ENCODE measurements at places on chromosomes 13 and 19. TPM values are rescaled to one million over a fixed set of nuclear protein-coding genes. Genes with fewer than 3 reads are reported as not detected.
A peak's percentile ranks its signal among the peaks of the same experiment; 100 is the strongest.

- H3K27ac ChIP-seq = peak overlapping the region; percentile 74
- no peaks in the 10 kb centered on the region for H3K36me3 ChIP-seq
- H3K4me3 ChIP-seq = peak overlapping the region; percentile 5
- peaks cover 64% of the 10 kb centered on the region for H3K4me1 ChIP-seq
These were observed 16.9 kb downstream of the UBAC2 start for GRCh38 chr13:99217461-99218110.

ANGPTL4 gene
- total RNA-seq = not detected

GRCh38 chr19:2816641-2817040 is 3.0 kb upstream of the ZNF554 start:
- no peak overlapping the region for H3K4me3 ChIP-seq
- H3K36me3 ChIP-seq = no peaks in the 10 kb centered on the region
- peaks cover 11% of the 10 kb centered on the region for H3K4me1 ChIP-seq
- H3K27ac ChIP-seq = no peak overlapping the region

ITGBL1 gene
- not detected for total RNA-seq

PCDH9 gene
- 1.5 TPM for total RNA-seq

SULT2B1 gene
- 0.40 TPM for total RNA-seq

NPAS1 gene
- not detected for total RNA-seq

- H3K36me3 ChIP-seq = peaks cover 6% of the 10 kb centered on the region
- DNase-seq = no peak
- no peaks in the 10 kb centered on the region for H3K4me1 ChIP-seq
These were observed 11.3 kb downstream of the ZNF43 start for GRCh38 chr19:21824679-21825078.

RFXAP gene
- total RNA-seq = 11.3 TPM

DNA sequence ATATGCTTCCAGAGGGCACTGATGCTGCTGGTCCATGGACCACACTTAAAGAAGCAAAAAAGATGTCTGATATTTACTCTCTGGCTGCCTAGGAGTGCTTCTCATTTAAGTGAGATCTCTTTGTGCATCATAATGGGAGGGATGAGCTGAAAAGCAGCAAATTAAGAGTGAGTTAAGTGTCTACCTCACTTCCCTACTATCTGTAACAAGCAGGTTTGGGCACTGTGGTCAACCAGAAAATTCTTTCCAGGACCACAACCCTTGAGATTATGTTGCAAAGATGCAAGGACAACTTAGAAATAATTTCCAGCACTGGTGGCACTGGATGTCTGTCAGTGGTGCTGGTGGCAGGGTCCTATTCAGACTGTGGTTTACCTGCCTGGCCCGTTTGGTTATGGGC is 52.1 kb upstream of the USPL1 start:
- no peak for DNase-seq
- no peaks in the 10 kb centered on the region for H3K27me3 ChIP-seq
- H3K4me1 ChIP-seq = peaks cover 15% of the 10 kb centered on the region
- no peaks in the 10 kb centered on the region for H3K36me3 ChIP-seq

DNA sequence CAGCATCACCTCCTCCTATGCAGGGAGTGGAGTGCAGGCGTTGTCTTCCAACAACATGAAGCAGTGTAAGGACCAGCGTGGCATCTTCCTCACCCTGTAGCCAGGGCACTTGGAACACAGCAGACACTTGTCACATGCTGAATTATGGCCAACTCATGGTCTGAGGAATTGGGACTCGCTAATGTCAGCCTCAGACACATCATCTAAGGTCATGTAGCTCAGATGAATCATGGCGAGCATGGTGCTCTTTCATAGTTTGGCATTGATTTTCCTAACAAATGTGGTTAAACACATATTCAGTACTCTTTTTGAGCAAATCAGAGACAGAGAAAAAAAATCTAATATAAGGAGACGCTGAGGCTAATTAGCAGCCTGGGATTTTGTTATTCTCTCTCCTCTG is 99.6 kb upstream of the SGCG start:
- DNase-seq = no peak
- H3K36me3 ChIP-seq = no peaks in the 10 kb centered on the region
- H3K4me3 ChIP-seq = no peak overlapping the region
- no peaks in the 10 kb centered on the region for H3K27me3 ChIP-seq
- no peaks in the 10 kb centered on the region for H3K4me1 ChIP-seq
- no peak overlapping the region for H3K27ac ChIP-seq

- H3K27me3 ChIP-seq = no peaks in the 10 kb centered on the region
- peaks cover 87% of the 10 kb centered on the region for H3K4me1 ChIP-seq
- H3K27ac ChIP-seq = peak overlapping the region; percentile 77
- no peak for DNase-seq
- no peaks in the 10 kb centered on the region for H3K36me3 ChIP-seq
These were observed 40.0 kb upstream of the ISYNA1 start for GRCh38 chr19:18477974-18478373.

KCNN4 gene
- total RNA-seq = 0.72 TPM

GRCh38 chr13:40315416-40316064 is 350.9 kb downstream of the FOXO1 start:
- peak; percentile 80 for DNase-seq
- H3K27ac ChIP-seq = no peak overlapping the region
- H3K36me3 ChIP-seq = no peaks in the 10 kb centered on the region
- no peaks in the 10 kb centered on the region for H3K4me1 ChIP-seq
- H3K4me3 ChIP-seq = no peak overlapping the region
- H3K27me3 ChIP-seq = no peaks in the 10 kb centered on the region

- H3K4me1 ChIP-seq = peaks cover 36% of the 10 kb centered on the region
- no peak overlapping the region for H3K4me3 ChIP-seq
- peak; percentile 53 for DNase-seq
- H3K36me3 ChIP-seq = no peaks in the 10 kb centered on the region
These were observed 16.3 kb upstream of the KIR3DL3 start for GRCh38 chr19:54707962-54708361.

GRCh38 chr19:41327576-41328156 is 17.7 kb downstream of the CCDC97 start:
- H3K4me1 ChIP-seq = peaks cover 98% of the 10 kb centered on the region
- peak; percentile 89 for DNase-seq
- H3K36me3 ChIP-seq = peaks cover 53% of the 10 kb centered on the region
- H3K27me3 ChIP-seq = no peaks in the 10 kb centered on the region
- H3K4me3 ChIP-seq = peak overlapping the region; percentile 25
- peak overlapping the region; percentile 91 for H3K27ac ChIP-seq

- H3K27me3 ChIP-seq = no peaks in the 10 kb centered on the region
- H3K36me3 ChIP-seq = no peaks in the 10 kb centered on the region
- H3K4me3 ChIP-seq = peak overlapping the region; percentile 50
- peak overlapping the region; percentile 96 for H3K27ac ChIP-seq
These were observed 2.6 kb downstream of the BBC3 start for GRCh38 chr19:47228168-47228936.

DNA sequence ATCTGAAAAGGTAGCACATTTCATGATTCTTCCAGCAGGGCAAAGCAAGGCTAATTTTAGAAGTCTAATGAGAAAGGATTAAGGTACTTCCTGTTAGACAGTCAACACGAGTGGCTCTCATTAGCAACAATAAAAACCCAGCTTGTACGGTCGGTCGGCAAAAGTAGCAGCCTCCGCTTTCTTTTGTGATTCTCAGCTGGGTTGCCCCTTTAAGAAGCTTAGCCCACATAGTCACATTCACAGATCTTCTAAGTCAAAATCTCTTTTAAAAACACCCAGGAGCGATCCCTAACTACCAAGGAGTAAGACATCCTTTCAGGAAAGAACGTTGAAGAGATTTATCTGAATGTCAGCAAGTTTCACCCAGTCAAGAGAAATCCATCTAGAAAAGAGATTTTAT is 684.8 kb downstream of the DIAPH3 start:
- H3K4me3 ChIP-seq = no peak overlapping the region
- no peaks in the 10 kb centered on the region for H3K27me3 ChIP-seq
- DNase-seq = no peak
- no peaks in the 10 kb centered on the region for H3K36me3 ChIP-seq

DNA sequence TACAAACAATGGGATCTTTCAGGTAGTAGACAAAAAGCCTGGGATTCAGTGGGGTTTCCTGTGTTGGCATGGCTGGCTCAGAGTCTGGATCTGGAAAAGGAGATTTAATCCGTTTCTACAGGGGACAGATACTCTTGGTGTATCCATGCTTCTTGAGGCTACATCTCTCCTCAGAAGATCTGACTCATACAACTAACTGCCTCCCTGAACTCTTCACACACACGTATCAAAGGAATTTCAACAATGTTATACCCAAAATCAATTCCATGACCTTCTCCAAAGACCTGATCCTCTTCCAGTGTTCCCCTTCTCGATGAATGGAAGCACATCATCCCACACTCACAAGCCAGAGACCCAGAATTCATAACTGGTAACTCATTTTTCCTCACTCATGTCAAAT is 435.3 kb upstream of the NBEA start:
- no peak for DNase-seq
- H3K4me1 ChIP-seq = no peaks in the 10 kb centered on the region
- no peak overlapping the region for H3K4me3 ChIP-seq

KLK4 gene
- not detected for total RNA-seq

DNA sequence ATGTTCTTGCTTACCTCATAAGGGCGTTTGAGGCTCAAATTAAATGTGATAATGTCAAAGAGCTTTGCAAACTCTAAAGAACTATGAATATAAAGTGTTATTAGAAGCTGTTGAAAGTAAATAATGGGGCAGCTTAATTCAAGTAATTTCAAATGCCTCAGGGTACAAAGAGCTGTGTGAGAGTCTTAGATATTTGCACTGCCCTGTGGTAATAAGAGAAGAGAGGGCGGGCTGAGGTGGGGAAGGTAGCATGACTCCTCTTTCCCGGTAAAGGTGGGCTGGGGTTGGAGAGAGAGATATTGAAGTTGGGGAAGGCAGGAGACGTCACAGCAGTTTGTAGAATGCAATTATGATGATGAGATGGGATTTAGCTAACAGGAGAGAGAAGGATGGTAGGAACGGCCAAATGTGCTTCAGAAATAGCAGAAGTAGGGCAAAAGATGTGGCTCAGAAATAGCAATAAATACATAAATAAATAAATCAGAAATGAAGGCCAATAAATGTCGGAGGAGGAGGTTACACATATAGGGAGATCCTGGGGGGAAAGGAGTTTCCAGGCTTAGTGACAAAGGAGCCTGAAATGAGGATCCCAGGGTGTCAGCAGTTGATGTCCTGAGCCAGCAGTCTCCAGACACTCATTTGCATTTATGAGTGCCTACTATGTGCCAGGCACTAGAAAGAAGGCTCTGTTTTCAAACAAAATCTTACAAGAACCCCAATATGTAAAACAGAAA is 35.7 kb upstream of the RCBTB2 start:
- H3K4me1 ChIP-seq = peaks cover 18% of the 10 kb centered on the region
- no peaks in the 10 kb centered on the region for H3K36me3 ChIP-seq
- no peak overlapping the region for H3K4me3 ChIP-seq
- H3K27me3 ChIP-seq = no peaks in the 10 kb centered on the region
- no peak overlapping the region for H3K27ac ChIP-seq

FFAR1 gene
- 0.30 TPM for total RNA-seq

CEACAM16 gene
- not detected for total RNA-seq

GRCh38 chr19:5804516-5805461 is at the start of gene NRTN:
Gene NRTN (plus strand): TSS chr19:5805067. CDS start chr19:5824166, 19,099 bp downstream.
- no peak within 1 kb of the TSS for H3K27ac ChIP-seq
- H3K27me3 ChIP-seq = peaks cover 39% of the 10 kb centered on the region
- H3K4me1 ChIP-seq = peaks cover 27% of the 10 kb centered on the region
- H3K36me3 ChIP-seq = no peaks in the 10 kb centered on the region
- DNase-seq = no peak

- no peak for DNase-seq
- H3K36me3 ChIP-seq = no peaks in the 10 kb centered on the region
- no peaks in the 10 kb centered on the region for H3K27me3 ChIP-seq
- H3K4me3 ChIP-seq = no peak overlapping the region
- H3K27ac ChIP-seq = no peak overlapping the region
These were observed 89.9 kb downstream of the COL4A1 start for GRCh38 chr13:110217085-110217484.

DNA sequence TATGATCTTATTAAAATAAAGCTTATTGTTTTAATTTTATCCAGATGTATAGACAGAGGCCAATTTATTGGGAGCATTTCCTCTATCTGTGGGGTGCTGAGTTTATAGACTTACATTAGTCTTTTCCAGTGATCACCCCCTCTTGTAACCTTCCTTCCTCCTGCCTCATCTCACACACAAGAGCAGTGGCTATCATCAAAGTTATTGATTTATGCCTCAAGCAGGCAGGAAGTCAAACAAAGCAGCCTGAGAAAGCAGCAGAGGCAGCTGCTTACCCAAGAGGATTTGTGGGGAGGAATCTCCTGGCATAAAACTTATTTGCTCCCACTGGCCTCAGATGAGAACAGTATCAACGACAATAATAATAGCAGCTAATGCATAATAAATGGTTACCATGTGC is 26.3 kb upstream of the DCLK1 start:
- no peaks in the 10 kb centered on the region for H3K4me1 ChIP-seq
- H3K36me3 ChIP-seq = no peaks in the 10 kb centered on the region
- H3K27me3 ChIP-seq = no peaks in the 10 kb centered on the region
- H3K4me3 ChIP-seq = no peak overlapping the region

RFX2 gene
- total RNA-seq = 4.1 TPM

DNA sequence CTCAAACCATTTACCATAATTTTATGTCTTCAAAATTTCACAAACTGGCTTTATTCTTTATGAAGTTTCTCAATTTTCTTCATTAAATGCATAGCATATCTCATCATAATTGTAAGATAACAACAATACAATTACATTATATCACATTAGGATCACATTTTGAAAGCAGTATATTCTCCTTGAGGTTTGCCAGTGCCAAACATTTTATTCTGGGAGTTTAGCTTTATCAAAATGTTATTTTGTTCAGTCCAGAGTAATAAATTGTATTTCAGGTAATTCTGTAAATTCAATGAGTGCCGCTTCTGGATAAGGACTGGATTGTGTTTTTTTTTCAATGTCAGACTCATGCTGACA is 234.6 kb upstream of the MIR17HG start:
- H3K4me1 ChIP-seq = no peaks in the 10 kb centered on the region
- no peak overlapping the region for H3K27ac ChIP-seq
- no peaks in the 10 kb centered on the region for H3K36me3 ChIP-seq
- DNase-seq = no peak
- H3K4me3 ChIP-seq = no peak overlapping the region

DNA sequence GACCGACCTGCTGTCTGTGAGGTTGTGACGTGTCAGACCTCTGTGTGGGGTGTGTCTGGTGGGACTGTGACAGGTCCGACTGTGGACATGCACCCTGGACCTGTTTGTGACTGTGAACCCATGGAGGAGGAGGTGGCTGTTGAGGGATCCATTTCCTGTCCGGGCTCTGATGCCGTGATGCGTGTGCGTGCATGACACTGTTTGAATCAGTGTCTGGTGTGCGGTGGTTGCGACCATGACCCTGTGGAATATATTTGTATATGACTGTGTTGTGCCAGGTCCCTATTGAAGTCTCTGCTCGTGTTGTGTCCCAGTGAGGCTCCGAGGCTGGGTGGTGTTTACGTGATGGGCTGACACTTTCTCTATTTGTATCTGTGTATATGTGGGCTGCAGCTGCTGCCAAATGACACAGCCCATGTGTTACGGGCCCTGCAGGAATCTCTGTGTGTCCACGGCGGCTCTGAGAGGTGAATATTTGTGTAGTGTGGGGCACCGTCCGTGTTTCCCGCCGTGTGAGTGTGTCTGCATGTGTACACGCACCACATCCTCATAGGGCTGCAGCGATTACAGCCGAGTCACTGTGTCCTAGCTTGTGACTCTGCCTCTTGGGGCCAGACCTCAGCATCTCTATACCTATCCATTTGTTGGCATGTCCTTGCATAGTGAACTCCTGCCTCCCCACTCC is 18.3 kb downstream of the CCDC97 start:
- H3K36me3 ChIP-seq = peaks cover 52% of the 10 kb centered on the region
- peak overlapping the region; percentile 4 for H3K4me3 ChIP-seq
- DNase-seq = no peak
- H3K4me1 ChIP-seq = peaks cover 96% of the 10 kb centered on the region

Measured in natural killer cell (primary cell).